CD4-positive, alpha-beta T cell treated with Interleukin-6 at 100 ng/mL for 8 hours (primary cell): ENCODE measurements at places on chromosomes 1 and 21.
A peak's percentile ranks its signal among the peaks of the same experiment; 100 is the strongest.

DNA sequence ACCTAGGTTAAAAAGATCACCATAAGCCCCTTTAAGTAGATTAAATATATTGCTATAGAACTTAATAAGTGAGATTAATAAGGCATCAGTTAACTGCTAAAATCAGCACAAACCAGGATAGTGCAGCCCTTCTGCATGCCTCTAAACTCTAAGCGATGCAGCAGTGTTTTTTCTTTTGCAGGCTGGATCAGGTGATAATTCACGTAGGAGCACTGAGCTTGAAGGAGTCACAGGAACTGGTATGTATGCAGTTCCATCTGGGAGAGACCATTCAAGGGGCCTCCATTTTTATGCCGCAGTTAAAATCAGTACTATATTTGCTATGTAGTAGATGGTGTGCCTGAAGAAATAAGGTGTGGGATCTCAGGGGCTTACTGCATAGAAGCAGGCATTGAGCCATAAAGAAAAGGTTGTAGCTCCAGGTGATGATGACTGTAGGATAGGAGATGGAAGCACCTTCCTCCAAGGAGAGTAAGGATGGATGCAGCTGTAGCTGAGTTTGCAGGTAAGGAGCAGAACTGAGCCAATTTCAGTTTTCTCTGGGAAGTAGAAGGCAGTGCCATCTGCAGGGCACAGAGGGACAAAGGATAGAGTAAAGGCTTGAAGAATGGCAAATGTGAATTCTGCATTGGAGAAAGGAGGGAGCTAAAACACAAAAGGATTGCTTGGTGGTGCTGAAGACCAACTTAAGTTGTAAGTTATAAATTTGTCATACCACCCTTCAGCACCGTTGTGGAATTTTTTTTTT is 22.6 kb downstream of the NPL start:
- DNase-seq = no peak

DNA sequence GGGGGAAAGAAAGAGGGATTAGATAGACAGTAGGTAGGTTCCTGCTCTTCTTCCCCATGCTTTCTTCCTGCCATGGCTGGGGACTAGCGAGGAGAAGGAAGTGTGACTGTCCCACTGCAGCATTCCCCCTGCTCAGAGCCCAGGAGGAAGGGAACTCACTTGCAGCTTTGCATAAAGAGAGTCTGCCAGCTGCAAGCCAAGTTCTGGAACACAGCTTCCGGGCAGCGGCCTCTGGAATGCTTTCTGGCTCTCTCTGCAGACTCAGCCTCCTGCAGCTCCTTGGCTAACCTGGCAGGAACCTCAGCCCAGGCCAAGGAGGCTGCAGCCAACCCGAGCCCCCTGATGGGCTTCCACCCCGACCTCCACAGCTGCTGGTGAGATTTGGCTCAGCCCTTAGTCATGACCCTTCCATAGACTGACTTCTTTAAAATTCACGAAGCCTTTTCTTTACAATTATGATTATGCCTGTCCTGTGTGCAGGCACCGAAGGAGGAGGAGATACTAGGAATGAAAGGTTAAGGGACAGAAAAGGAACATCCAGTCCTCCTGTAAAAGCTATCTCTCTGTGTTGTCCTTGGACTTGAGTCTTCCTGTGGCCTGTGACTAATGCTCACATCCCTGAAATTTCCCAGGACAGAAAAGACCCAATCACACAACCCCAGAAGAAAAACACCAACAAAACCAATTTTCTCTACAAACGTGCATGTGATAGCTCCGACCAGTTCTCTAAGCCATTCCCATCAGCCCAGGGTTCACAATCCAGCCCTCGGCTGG is 108.2 kb upstream of the OLIG2 start:
- DNase-seq = no peak

- DNase-seq = no peak
These were observed 38.1 kb upstream of the LBR start for GRCh38 chr1:225465793-225466517.

DNA sequence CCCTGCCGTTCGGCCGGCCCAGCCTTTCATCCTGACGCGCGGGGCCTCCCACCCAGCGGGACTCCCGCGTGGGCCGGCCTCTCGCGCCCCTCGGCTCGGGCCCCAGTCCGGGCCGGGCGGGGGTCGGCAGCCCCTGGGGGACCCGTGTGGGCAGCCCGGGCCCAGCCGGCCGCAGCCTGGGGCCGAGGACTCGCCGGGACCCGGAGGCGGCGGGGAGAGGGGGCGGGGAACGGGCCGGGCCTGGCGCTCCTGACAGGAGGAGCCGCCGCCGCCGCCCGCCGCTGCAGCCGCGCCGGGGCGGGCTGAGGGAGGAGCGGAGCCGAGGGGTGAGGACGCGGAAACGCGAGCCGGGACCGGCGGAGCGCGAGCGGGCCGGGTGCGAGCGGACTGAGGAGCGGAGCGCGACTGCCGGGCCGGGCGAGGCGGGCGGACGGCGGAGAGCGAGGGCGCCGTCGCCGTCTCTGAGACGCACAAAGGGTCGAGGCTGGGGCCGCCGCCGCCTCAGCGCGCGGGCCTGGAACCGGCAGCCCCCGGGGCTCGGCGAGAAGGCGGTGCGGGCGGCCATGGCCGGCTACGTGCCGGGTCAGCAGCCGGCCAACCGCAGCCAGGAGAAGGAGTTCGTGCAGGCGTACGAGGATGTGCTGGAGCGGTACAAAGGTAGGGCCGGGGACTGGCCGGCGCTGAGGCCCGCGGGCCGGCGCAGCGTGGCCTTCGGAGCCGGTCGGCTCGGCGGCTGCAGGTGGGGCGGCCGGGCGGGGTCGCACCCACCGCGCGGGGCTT is 79.1 kb downstream of the NDUFS5 start:
- DNase-seq = peak; percentile 48

DNA sequence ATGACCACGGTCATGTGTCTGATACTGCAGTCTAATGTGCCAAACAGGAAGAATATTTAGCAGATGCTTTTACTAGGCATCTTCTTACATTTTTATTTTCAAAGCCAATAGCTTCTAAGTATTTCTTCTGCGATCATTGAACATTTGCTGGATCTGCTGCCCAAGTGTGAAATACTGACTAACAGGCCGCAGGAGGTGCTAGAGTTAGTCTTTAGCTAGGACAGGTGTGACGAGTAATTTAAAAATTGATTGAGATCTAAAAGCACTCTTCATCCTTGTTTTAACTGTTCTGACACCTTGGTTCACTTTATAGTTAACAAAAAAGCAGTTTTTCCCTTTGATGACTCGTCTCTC is 748 bp upstream of the FAM78B start:
- DNase-seq = no peak

GRCh38 chr1:117609471-117609911 is 3.6 kb downstream of the TENT5C start:
- DNase-seq = no peak

DNA sequence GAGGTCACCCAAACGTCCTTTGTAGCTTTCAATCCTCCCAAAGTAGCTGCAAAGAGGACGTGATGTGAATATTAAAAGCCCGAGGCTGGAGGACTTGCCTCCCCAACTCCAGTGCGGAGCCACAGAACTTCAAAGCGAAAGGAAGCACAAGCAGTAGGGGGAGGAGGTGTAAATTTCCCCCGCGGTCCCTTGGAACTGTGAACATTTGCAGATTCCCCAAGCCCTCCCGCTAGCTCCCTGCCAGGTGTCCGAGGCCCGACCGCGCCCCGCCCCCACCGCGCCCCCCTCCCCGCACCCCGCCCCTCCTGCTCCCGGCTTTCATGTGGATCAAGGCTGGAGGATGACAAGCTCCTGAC is 41.5 kb upstream of the HAO2 start:
- peak; percentile 2 for DNase-seq

DNA sequence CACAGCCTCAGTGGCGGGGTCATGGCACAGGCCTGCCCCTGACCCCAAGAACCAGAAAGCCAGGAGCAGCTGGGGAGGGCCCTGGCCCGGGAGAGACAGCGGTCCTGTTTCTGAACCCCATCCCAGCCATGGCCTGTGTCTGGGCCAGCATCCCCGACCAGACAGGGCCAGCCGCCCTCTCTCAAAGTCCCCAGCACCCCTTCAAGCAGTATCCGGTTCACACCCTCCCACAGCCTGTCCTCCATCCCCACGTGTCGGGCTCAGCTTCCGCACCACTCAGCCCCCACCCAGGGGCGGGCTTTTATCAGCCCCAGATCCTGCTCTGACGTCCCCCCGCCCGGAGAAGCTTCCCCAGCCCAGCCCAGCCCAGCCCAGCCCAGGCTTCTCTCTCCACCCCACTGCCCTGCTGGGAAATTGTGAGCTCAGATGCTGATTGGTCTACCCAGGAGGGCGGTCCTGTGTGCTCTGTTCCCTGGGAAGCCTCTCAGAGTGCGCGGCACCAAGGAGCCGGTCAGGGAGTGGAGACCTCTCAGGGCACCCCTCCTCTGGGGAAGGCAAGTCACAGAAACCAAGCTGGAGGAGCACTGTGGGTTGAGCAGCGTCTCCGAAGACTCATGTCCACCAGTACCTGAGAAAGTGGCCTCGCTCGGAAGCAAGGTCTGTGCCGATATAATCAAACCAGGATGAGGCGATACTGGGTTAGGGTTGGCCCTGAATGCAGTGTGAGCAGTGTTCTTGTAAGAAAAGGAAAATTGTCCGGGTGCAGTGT is 4.7 kb upstream of the FAAP20 start:
- DNase-seq = peak; percentile 91

- DNase-seq = no peak
These were observed 4.3 kb upstream of the CBR1 start for GRCh38 chr21:36065497-36066036.

DNA sequence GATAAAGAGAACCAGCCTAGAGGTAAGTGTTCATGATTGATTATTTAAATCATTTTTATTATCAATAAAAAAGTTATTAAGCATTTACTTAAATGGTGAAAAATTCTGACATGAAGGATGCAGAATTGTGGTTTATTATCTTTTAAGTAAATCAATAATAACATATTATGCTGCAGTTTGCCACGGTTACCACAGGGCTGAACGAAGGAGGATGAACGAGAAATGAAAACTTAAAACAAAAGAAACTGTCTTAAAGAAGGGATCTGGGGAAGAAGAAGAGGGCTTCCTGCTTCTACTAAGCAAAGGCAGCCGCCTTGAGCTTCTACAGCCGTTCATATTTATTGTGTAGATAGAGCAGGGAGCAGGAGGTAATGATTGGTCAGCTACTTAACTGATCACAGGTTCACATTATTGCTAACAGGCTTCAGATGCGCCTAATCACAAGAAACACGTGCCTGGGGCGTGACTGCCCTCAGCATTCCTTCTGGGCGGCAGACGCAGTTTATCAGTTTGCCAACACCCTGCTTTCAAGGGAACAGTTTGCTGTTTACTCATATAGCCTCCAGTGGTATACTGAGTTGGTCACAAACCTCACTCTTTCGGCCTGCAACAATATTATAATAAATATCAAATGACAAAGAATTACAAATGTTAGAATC is 5.8 kb upstream of the FNBP1L start:
- no peak for DNase-seq

DNA sequence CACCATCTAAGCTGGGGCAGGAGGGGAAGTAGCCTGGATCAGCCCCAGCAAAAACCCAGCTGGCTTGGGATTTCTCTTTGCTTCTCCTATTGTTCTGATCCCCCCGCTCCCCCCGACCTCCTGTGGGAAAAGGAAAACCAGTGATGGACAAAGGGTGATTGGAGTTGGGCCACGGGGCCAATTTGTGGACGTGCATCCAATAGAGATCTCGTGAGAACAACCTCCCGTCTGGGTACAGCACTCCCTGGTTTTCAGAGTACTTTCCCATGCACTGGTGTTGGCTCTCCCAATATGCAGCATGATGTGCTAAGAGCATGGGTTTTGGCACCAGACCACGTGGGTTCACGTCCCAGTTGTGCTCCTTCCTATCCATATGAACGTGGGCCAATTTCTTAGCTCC is 9.0 kb downstream of the BLACAT1 start:
- DNase-seq = no peak

DNA sequence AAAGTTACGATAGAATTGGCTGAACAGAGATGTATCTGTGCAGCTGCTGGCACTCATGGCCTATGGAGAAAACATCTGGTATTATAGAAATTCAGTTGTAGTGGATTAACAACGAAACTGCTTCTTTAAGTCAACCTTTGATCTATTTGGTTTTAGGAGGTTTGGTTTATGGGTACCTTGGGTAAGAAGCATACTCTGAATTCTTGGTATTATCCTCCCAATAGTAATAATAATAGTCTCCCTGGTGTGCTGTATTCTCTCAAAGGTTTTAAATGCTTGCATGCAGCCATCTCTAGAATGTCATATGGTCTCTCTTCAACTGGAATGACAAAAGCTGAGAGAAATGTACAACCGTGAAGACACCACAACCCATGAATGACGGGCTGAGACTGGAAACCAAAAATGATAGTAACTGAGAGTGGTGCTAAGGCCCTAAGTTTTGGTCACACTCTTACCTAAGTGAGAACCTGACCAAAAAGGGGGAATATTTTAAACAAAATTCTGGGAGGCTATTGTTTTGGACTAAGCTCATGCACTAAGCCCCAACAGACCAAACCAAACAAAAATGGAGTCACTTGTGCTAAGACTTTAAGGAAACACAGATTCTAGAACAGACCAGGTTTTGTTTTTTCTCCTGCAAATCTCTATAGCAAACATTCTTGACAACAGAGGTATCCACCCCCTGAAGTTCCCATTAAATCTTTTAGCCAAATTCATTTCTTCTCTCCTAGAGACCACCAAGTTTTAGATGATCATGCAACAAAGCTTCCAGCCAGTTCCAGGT is 17.6 kb upstream of the TMEM61 start:
- no peak for DNase-seq

- no peak for DNase-seq
These were observed 171.5 kb upstream of the CACYBP start for GRCh38 chr1:174828264-174828663.

DNA sequence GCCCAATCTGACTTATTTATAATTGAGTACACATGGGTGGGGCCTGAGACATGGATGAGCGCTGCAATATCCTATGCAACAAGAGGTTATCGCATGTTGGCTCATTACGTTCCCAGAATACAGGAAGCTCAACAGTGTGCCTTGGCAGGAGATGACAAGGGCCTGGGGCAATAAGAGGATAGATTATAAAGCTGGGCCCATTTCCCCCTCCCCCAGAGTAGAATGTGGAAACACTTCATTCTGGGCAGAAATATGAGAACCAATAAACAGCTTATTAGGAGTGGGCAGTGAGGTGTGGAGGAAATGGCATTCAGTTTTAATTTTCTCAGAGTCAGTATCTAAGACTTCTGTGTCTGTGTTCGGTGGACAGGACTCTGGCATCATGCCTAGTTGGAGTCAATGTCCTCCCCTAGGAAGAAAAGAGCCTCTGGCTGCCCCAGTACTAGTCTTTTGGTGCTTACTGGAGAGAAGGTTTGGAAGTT is 92.8 kb downstream of the PIK3R3 start:
- no peak for DNase-seq

GRCh38 chr1:12594966-12595756 is 22.8 kb downstream of the DHRS3 start:
- DNase-seq = peak; percentile 12

GRCh38 chr1:94989398-94989797 is 62.5 kb upstream of the CNN3 start:
- DNase-seq = no peak

DNA sequence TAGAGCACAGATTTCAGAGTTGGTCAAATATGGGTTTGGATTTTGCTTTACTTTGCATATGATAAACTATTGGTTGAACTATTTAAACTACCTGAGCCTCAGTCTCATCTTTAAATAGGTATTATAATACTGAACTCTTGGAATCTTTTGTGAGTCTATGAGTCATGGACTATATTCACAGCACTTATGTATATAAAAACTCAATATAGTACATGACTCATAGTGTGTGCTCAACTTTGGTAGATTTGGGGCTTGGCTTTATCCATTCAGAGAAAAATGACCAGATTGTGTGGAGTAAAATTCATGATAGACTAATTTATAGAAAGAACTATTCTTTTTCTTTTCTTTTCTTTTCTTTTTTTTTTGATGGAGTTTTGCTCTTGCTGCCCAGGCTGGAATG is 28.7 kb downstream of the FCRL3 start:
- no peak for DNase-seq

- DNase-seq = no peak
These were observed 145.5 kb downstream of the CRB1 start for GRCh38 chr1:197413564-197413963.
